ENCODE measurements at places on chromosomes 11 and 22.
A peak's percentile ranks its signal among the peaks of the same experiment; 100 is the strongest.

GRCh38 chr11:63551091-63551888 lies 11.9 kb downstream of the PLAAT2 start:
- DNase-seq = no peak

DNA sequence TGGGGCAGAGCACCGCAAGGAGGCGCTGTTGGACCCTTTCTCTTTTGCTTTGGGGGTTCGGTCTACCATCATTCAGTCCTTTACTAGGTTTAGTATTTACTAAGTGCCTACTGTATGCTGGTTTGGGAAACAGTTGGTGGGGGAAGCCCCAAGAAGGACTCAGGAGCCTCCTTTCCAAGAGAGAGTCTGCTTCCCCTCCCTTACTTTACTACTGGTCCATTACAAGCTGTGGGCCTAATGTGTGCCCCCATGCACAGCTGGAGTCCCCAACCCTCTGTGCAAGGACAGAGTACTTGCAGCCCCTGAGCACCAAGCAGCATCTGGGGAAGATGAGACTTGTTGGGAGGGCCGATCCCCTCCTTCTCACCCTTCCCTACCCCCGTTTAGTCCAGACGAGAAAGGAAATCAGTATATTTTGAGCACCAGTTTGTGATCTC lies 876 bp upstream of the UBE2L6 start:
- DNase-seq = peak; percentile 87

DNA sequence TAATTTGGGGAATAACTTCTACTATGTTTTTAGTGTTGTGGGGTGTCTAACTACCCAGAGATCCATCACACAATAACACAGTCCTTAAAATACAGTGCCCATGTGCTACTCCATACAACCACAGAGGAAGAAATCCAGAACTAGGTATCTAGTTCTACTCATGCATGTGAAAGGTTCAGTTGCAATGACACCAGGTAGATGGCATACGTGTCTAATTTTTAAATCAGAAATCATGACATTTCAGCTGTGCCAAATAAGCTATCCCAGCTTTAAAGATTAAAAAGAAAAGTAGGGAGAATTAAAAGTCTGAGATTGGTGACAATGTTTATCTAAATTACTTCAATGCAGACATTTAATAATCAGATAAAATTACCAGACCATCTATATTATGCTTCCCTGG lies 122.2 kb downstream of the CD44 start:
- DNase-seq = no peak

- DNase-seq = no peak
Measured at GRCh38 chr22:27400811-27401210, 400.7 kb downstream of the MN1 start.

GRCh38 chr22:33347002-33347401 lies 288.8 kb upstream of the SYN3 start:
- DNase-seq = no peak
